ENCODE measurements at places on chromosomes 7 and 10. TPM values are rescaled to one million over a fixed set of nuclear protein-coding genes. Genes with fewer than 3 reads are reported as not detected.

Gene C7orf33
- not detected for total RNA-seq

Gene TCF7L2
- 20.6 TPM for total RNA-seq

Gene PAXIP1
- 15.0 TPM for total RNA-seq

Gene SPRN
- total RNA-seq, result 0.22 TPM

Gene MLXIPL
- total RNA-seq, result 1.3 TPM

Gene NKX1-2
- total RNA-seq, result not detected

Gene SRI
- 141 TPM for total RNA-seq

Gene ZNF365
- total RNA-seq, result 0.94 TPM

Data from A549 treated with CpdA at 1 μM for 4 hours (cell line).